Left colon (tissue), 2 donors: ENCODE measurements at places on chromosomes 2 and 18. TPM values are rescaled to one million over a fixed set of nuclear protein-coding genes. Genes with fewer than 3 reads are reported as not detected.
A peak's percentile ranks its signal among the peaks of the same experiment; 100 is the strongest.

DSG1 gene
- not detected for total RNA-seq

DNA sequence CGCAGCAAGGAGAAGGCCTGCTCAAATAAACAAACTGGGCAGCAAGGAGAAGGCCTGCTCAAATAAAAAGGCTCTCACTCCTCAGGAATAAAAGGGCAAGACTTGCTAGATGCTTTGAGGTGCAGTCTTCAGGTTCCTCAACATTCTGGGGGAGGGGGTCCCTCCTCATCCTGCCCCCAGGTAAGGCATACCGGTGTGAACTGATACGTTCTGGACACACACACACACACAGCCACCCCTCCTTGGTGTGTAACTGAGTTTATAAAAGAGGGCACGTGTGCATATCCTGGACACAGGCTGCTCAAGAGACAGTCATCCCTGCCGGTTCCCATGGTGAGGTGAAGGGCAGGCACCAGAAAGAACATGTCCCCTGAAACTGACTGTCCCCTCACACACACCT is 4.5 kb downstream of the TEX261 start:
- no peak for DNase-seq

DNA sequence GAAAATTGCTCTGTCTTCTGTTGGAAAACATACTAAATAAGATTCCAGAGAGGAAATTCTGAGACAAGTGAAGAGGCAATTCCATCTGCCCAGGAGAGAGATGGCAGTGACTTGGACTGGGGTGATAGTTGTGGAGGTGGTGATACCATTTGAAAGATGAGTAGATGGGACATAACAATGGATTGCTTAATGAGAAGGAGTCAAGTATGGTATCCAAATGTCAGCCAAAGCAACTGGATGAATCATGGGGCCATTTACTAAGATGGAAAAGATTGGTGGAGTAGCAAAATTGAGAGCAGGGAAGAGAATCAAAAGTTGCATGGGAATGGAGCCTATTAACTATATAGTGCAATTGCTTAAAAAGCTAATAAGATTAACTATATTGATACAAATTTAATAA is 222.1 kb downstream of the ETAA1 start:
- DNase-seq = no peak

- DNase-seq = no peak
These were observed 2.7 kb downstream of the ENOSF1 start for GRCh38 chr18:709771-710170.

L3MBTL4 gene
- total RNA-seq = 4.9 TPM

STPG4 gene
- 0.43 TPM for total RNA-seq

DNA sequence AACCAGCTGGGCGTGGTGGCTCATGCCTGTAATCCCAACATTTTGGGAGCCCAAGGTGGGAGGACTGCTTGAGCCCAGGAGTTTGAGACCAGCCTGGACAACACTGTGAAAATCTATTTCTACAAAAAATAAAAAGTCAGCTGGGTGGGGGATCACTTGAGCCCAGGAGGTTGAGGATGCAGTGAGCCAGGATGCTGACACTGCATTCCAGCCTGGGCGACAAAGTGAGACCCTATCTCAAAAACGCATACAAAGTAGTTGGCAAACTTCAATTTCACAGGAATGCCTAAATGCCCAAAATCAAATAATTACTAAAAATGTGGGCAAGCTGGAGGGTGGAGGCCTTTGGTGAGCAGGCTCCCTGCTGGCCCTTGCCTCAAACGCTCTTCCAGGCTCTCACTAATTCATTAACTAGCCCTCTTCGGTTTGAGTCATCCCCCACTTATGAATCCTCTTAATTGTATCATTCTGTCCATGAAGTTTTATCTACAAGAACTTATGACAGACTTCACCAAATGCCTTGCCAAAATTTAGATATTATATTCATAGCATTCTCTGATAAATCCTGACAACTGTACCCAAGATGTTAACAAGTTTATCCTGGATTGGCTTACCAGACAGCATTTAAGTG is 68.7 kb upstream of the ZFP36L2 start:
- DNase-seq = no peak

DNA sequence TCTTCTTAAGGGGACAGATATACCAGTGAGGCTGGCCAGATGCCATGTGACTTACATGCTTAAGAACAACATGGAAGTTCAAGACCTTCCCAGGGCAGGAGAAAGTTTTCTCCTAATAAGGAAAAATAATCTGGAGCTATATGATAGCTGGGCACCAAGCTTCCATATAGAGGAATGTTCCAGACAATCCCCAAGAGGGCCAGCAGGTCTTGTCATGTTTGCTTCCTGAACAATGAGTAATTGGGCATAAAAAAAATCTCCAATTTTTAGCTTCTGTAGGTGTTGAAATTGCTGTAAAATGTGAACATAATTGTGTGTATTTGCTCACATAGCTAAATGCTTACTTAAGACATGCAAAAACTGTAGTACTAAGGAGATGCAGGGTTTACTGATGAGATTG is 809.5 kb upstream of the PIK3C3 start:
- no peak for DNase-seq

DNA sequence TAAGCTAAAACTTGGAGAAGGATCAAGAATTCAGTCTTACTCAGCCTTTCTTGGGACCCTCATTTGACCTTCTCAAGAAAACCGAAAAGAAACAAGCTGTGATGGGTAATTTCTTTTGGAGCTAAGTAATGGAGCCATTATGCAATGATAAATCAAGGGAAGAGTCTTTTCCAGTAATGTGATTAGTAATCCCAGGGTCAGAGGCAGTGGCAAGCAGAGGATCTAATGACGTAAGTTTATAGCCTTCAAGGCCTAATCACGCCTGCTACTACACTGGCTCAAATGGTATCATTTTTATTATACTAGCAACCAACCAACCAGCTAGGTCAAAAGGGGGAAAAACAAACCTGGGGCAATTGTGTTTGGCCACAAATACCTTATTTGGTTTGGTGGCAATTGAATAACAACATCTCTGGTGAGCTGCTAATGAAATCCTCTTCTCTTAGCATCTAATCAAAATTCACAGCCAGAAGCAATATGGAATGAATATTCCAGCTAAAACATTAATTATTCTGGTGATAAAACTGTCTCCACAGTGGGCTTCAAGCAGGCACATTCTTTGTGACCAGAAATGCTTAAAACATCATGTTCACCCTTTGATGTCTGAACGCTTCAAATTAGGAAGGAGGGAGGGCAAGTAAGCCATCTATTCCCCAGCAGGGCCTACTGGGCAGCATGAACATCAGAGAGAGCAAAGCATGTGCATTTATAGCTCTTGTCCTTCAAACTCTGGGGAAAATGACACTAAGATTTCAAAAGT is 114.9 kb upstream of the SULT1C3 start:
- no peak for DNase-seq

DNA sequence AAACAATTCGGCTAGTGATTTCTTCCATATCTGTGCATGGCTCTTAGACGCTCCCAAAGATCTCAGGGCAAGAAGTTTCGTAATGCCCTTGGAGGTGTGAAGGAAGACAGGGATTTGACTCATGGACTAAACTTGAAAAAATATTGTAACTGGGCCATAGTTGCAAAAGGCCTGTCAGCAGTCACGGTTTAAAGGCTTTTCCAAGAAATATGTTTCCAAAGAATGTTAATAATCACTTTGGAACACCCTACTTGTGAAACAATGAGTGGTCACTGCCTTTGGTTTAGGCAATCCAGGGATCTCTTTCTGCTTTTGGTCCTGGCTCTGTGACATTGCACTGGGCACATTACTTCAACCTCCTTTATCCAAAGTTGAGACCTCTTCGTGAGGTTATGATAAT is 102.5 kb upstream of the RASGRP3 start:
- DNase-seq = no peak

DNA sequence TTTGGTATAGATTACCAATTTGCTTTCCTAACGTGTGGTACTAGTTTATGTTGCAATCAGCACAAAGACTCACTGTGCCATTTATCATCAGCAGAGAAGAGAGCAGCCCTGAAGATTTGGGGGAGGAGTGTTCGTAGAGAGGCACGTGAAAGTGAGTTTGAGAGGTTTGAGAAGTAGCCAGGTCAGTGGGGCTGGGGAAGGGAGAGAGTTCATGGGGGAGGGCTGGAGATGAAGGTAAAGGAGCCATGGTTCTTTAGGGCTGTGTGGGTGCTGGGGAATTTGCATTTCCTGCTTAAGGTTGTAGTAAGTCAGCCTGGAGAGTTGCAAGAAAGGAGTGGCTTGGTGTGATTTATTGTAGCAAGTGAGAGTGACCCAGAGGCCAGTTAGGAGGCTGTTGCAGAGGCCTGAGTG is 172.1 kb downstream of the NEDD4L start:
- DNase-seq = peak; percentile 28

TP53I3 gene
- 109 TPM for total RNA-seq

- no peak for DNase-seq
These were observed 57.7 kb downstream of the HAUS1 start for GRCh38 chr18:46161703-46162396.

GRCh38 chr18:9022397-9023155 is 79.9 kb upstream of the NDUFV2 start:
- DNase-seq = no peak

DNA sequence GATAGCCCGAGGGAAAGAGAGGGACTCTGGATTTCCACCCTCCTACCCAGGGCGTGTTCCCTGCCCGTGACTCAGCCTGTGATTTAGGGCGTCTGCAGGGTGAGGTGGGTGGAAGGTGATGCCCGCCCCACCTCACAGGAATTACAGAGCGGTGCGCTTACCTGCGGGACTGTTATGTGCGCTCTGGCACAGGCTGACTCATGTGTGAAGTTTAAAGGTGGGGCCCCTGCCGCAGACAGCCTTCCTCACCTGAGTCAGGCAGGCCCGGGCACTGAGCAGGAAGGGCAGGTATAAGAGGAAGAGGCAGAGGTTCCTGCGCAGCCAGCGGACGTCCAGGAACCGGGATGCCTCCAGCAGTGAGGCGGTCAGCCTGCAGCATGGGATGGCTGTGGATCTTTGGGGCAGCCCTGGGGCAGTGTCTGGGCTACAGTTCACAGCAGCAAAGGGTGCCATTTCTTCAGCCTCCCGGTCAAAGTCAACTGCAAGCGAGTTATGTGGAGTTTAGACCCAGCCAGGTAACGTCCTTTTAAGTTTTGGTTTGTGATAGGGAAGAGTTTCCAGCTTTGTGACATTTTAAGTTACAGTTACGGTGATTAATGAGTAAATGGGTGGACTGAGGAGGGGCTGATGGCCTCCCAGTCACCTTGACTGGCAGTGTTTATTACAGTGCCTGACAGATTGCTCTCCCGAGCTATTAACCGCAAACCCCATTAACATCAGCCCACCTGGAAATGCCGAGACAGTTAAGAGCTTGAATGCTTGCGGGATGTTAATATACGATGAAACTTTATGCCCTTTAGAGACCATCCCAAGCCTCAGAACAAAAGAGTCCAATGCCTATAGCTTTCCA is 141.6 kb upstream of the TTC39C start:
- peak; percentile 84 for DNase-seq

TCF23 gene
- not detected for total RNA-seq

REG3G gene
- total RNA-seq = not detected

DNA sequence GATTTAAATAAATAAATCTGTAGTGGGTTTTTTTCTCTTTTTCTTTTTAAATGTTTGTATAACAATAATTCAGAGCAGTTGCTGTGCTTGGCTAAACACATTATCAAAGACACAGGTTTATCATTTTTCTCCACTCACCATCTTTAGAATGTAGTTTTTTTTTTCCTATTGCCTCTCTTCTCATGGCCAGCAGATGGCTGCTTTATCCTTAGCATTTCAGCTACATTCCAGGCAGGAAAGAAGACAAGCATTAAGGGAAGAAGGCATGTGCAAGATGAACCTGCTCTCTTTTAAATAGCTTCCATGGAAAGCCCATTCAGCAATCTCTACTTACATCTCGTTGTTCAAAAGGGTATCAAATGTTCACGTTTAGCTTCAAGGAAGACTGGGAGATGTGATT is 42.6 kb downstream of the ARHGAP15 start:
- no peak for DNase-seq
